A549 (cell line): ENCODE measurements at places on chromosomes 5 and 9.

DNA sequence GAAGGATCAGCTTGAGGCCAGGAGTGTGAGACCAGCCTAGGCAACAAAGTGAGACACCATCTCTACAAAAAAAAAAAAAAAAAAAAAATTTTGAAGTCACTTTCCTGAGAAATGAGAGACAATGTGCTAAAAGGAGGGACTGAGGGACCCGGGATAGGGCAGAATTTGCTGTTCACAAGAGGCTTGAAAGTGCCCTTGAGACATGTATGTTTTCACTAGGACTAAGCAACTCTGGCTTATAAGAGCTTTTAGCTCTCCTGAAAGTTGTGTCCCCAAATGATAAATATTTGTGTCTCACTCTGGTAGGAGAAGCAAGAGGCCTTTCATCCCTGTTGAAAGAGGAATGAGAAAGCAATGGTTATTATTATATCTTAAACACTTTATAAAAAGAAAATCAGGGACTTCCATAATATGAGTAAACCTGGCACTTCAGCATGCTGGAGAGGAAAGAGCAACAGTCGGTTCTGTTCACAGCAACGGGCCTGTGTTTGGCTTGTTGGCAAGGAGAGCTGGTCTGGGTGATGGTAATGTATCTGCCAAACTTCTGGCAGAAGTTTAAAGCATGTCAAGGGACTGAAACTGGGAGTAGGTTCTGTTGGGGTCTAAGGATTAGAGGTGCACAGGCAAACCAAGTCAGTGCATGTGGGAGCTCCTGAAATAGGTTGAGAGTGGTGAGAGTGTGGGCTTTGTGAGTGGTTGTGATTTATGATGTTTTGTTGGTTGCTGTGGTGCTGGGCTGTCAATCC, 32.2 kb downstream of the ENTREP1 start:
- no peak for DNase-seq

DNA sequence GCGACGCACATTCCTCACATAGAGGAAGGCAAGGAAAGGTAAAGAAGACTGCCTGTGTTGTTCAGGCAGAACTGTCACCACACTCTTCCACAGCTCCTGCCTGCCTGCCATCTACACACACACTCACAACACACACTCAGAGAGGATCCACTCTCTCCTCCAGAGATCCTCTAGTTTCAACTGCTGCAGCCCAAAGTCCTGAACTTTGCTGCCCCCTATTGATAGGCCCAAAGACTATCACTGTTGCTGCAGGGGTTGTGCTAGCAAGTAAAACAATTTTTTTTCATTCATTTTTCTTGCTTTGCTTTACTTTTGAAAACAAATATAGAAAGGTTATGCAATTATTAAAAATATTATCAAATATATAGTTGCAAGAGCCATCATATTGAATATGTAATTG, 5.9 kb upstream of the CFAP90 start:
- no peak for DNase-seq

DNA sequence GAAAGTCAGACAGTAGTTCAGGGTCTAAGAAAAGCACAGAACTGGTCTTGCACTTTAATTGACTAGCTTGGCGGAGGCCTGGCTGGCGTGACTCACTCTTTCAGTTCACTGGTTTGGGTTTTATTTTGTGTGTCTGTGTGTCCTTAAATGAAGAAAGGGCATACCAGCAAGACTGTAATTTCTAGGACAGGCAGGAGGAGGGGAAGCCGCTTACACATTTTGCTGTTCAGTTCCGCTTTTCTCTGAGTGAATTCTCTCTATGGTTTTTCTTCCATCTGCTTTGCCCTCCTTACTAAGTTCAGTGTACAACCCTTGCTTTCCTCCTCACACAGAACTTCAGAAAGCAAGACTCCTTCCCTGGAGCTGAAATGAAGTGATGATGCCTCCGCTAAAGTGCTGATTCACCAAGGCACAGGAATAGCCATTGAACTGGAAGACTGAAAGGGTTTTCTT, 150.8 kb downstream of the MEF2C start:
- DNase-seq = no peak

DNA sequence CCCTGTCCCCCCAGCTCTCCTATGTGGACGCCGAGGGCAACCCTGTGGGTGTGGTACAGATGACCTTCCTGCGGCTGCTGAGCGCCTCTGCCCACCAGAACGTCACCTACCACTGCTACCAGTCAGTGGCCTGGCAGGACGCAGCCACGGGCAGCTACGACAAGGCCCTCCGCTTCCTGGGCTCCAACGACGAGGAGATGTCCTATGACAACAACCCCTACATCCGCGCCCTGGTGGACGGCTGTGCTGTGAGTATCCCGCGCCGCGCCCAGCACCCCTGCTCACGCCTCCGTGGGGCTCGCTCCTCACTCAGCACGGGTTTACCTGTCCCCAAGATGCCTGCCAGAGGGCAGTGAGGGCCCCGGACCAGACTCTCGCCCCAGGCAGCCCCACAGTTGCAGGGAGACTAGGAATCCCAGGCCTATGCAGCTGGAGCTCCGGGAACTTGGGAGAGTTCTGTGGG, 45.6 kb upstream of the FCN2 start:
- no peak for DNase-seq

GRCh38 chr9:18396102-18396728, 77.7 kb upstream of the ADAMTSL1 start:
- peak; percentile 24 for DNase-seq

- DNase-seq = no peak
These were observed 214.4 kb downstream of the SEMA6A start for GRCh38 chr5:116360008-116360853.

GRCh38 chr5:104611135-104611767, 1048.7 kb upstream of the NUDT12 start:
- DNase-seq = no peak

DNA sequence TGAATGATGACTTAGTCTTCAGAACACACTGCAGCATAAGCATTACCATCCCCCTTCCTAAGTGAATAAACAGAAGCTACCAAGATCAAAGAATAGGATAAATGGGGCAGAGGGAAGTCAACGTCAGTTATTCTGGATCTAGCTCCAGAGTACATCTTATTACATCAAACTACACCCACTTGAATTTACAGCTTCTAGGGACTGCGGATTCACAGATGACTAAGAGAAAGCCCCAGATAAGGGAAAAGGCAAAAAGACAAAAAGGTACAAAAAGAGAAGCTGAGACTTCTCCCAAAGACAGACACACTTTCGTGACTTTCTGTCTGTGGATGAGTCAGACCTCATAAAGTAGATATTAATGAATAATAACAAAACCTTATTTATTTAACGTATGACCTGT, 457.9 kb upstream of the BRINP1 start:
- DNase-seq = no peak
